ENCODE measurements at places on chromosomes 13 and 19.

DNA sequence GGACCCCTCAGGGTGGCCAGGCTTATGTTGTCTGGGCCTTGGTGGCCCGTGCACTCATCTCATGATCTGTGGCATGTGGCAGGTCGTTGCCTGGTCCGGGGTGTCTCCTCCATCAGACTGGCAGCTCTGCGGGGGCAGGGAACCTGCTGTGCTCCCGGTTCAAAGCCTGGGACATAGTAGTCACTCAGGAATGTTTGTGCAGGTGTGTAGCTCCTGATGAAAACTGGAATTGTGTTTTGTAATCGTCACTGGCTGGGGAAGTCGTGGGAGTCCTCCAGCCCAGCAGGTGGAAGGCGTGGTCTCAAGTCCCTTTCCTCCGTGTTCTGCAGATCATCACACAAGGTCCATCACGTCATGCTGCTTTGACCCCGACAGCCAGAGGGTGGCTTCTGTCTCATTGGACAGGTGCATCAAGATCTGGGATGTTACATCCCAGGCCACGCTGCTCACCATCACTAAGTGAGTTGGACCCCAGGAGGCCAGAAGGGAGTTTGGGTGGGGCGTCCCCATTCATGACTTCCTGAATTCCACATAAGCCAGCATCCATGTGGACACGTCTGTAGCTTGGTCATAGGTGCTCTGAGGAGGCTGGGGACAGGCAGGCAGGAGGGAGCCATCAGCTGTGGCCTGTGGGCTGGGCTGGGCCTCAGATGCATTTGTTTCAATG is 19.1 kb downstream of the WDR88 start:
- DNase-seq: no peak

DNA sequence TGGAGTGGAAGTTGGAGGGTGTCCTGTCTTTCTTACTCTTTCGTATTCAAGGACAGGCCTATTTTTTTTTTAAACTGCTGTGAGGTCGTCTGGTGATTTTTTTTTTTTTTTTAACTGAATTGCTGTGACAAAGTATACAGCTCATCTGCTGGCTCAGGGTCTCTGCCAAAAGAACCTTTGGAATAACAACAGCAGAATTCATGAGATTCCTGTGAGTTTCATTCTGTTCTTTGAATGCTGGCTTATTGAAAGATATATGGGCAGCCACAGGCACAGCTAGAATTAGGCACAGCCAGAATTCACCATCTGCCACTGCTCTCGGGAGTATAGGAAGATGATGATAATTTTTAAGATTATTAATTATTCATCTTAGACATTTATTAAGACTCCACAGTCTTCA is 21.4 kb upstream of the FRY start:
- no peak for DNase-seq

DNA sequence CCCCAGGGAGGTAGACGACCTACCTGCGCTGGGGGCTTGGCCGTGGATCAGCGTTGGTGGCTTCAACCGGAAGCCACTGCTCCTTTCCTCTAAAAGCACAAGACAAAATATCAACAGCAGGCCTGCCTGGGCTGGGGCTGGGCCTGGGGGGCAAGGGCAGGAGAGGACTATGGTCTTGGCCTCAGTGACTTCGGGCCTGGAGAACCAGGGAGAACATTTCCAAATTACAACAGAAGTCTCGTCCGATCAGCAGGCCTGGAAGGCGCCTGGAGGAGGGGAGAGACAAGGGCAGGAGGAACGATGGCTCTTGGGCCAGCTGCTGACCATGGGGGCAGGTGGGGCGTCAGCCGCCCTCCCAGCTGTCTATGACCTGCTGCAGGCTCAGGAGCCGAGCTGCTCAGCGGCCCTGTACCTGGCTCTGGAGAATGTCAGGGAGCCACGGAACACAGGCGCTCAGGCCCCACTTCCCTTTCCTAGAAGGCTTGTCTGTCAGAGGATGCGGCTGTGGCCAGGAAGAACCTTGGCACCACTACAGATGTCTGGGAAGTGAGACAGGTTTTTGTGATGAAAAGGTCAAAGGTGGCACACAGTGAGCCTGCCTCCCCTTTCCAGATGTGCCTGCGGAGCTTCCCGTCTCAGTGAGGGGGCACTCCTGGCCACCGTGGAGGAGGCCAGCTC is 19.5 kb downstream of the CAPS start:
- DNase-seq: no peak

GRCh38 chr19:49631610-49632192 is 8.2 kb downstream of the RRAS start:
- no peak for DNase-seq

DNA sequence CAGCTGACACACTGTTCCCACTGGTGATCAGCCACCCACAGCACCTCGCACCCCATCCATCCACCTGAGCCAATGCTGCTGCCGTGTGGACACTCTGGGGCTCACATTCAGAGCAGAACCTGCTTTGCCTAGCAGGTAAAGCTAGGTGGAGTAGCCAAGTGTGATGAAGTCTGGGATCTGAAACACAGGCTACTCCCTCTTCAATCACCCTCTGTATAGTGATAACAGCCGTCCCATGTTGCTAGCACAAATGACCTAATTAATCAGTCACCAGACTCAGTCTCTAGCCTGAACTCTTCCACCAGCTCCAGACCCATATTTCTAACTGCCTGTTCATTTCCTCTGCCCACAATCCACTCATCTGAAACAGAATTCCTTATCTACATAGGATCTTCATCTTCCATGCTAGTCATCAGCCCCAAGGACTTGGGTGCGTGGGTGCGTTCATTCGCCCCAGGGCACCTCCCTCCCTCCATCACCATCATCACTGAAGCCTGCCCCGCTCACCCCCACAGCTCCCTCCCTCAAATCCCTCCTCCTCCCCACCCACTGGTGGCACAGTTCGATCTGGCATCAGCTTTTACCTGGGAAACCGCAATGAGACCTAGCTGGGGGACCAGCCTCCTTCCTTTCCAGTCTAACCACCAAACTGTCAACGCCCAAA is 19.8 kb downstream of the STK24 start:
- no peak for DNase-seq

GRCh38 chr19:32023564-32023832 is 321.9 kb upstream of the ZNF507 start:
- DNase-seq: no peak

Measured in NCI-H2081 treated with DMSO at 0.1 percent for 48 hours (cell line).